MV-4-11 (cell line): ENCODE measurements at places on chromosomes 6 and 20.

GRCh38 chr6:3227363-3228045 is at the start of gene TUBB2B:
Gene TUBB2B, minus strand, starts transcription at chr6:3227653. Its CDS starts 110 bp downstream, at chr6:3227543.
- no peak for DNase-seq

DNA sequence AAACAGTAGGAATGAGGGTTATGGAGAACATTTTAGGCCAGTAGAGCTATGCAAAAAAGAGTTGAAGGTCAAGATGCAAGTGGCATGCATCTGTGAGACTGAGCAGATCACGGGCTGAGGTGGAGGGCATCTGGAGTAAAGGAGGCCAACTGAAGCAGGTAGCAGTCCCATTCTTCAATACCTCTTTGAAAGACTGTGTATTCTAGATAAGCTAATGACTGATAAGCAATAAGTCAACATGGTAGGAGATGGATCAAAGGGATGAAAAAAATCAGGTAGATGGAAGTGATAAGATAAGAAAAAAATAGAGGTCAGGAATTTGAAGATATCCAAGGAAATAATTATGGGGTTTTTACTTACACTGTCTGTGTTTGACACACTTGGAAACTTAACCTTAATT is 55.6 kb downstream of the ARMC2 start:
- no peak for DNase-seq

DNA sequence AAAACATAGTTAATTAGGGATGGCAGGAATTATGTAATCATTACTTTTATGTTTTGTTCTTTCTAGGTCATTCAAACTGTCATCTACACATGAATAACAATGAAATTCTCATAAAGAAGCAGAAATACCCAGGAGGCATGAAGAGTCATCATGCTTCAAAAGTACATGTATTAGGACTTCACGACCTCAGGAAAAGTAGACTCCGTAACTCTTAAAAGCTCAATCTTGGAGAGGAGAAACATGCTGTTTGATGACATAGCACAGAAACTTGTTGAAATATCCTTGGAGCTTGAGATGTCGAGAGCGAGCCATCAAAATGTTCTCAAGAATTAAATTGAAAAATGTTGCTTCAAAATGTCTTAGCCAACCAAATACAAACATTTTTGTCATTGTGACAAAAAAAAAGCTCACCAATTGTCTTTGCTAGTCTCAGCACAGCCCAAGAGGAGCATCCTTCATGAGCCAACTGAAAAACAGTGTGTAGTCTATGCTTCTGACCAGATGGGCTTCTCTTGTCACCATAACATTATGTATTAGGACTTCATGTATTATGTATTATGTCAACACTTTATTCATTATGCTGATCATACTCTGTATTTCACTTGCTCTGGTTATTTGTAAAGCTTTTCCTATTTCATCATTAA is 28.2 kb upstream of the ANKEF1 start:
- no peak for DNase-seq

GRCh38 chr20:18066421-18067333 is 9.0 kb upstream of the OVOL2 start:
- no peak for DNase-seq

GRCh38 chr6:83597051-83597450 is 84.7 kb downstream of the PRSS35 start:
- no peak for DNase-seq

- no peak for DNase-seq
These were observed 201.3 kb downstream of the EPHA7 start for GRCh38 chr6:93218096-93218495.

DNA sequence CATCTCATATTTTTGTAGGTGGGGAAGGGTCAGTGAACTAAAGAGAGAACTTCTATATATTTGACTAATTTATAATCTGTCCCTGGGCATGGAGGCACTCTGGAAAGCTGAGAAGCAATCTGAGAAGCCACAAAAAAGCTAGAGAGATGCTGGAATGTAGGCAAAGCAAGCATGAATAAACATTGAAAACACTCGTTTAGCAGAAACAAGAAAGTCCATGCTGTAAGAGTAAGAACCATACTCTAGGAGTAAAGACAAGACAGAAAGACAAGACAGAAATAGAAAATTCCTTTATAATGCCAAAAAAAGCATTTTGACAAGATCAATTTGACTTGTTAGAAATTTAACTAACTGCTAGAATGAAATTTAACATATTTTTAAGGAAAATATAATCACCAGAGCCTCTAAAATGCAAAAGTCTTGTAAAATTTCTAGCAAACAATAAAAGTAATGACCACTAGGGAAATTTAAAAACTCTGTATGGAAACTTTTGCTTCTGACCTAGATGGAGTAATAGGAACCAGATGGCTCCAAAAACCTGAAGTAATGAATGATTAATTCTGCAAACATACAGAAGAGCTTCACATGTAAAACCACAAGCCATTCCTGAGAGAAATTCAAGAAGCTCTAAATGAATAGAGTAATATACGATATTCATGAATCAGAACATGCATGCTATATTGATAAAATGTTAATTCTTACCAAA is 625.7 kb upstream of the PTCHD4 start:
- no peak for DNase-seq

DNA sequence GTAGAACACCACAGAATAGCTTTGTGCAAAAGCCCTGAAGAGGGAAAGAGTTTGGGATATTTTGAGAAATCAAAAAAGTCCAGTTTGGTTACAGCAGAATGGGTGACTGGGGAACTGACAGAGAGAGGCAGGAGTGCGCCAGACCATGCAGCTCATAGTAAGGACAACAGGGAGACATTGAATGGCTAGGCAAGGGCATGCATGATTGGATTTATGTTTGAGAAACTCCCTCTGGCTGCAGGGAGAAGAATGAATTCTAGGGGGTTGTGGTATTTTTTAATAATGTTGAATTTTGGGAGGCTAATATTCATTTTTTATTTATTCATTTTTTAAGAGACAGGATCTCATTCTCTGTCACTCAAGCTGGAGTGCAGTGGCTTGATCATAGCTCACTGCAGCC is 49.9 kb downstream of the TGM2 start:
- no peak for DNase-seq

- DNase-seq, result no peak
These were observed 200.2 kb upstream of the SUPT3H start for GRCh38 chr6:45577836-45578504.

DNA sequence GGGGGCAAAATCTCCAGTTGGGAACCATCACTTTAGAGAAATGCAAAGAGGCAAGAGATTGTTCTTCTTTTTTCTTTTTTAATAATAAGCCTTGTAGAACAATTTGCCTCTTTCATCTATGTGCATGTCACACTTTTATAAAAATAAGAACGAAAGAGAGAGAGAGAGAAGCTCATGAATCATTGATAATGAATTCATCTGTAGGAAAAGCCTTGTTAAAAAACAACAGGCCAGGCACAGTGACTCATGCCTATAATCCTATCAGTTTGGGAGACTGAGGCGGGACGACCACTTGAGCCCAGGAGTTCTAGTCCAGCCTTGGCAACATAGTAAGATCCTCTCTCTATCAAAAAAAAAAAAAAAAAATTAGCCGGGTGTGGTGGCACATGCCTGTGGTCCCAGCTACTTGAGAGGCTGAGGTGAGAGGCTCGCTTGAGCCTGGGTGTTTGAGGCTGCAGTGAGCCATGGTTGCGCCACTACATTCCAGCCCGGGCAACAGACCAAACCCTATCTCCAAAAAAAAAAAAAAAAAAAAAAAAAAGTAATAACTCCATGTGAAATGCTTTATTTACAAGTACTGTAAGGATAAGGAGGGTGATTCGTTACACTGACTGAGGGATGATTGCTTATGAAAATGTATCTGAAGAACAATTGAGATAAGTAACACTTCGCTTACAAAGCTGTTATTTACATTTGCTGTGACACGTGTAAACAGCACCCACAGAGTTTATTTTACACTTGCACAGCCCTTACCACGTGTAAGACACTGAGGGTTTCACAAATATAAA is 6.0 kb downstream of the CCN5 start:
- peak; percentile 6 for DNase-seq

DNA sequence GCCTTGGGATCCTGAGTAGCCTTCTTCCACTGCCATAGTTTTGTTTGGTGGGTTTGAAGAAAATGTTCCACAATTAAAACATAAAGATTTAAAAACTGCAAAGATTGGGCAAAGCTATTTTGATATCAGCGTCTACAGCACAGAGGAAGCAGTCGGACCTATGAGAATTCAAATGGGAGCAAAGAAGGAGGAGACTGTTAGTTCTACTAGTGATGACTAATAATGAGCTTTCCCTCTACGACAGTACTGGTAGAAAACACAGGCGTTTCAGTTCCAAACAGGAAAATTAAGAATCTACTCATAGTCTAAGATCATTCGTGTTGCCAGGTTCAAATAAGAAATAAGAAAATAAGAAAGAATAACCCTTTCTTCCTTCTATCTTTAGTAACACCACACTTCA is 121.2 kb downstream of the INSM1 start:
- DNase-seq, result no peak

- DNase-seq, result no peak
These were observed 406.3 kb downstream of the PREX1 start for GRCh38 chr20:48421547-48421946.
